Cardiac fibroblast (primary cell): ENCODE measurements at places on chromosomes 11 and 22.
A peak's percentile ranks its signal among the peaks of the same experiment; 100 is the strongest.

- DNase-seq: peak; percentile 40
These were observed 13.8 kb upstream of the TEF start for GRCh38 chr22:41367680-41368542.

DNA sequence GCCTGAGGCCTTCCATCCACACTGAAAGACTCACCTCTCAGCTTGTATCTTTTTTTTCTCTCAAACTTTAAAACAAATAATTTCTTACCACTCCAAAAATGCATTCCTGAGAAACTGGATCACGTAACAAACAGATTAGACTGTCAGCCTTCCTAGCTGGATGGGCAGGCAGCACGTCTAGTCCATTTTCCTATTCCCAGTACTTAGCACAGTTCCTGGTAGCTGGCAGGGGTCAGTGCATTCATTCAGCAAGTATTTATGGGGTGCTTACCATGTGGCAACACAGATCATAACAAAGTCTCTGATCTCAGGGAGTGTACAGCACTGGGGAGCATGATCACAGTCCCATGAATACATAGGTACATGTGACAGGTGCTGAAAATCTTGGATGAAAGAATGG is 89.6 kb downstream of the UBASH3B start:
- DNase-seq: no peak

GRCh38 chr11:60771879-60772525 is 13.1 kb upstream of the MS4A10 start:
- DNase-seq: no peak

- DNase-seq: no peak
These were observed 49.0 kb downstream of the GRAMD4 start for GRCh38 chr22:46669201-46669600.

DNA sequence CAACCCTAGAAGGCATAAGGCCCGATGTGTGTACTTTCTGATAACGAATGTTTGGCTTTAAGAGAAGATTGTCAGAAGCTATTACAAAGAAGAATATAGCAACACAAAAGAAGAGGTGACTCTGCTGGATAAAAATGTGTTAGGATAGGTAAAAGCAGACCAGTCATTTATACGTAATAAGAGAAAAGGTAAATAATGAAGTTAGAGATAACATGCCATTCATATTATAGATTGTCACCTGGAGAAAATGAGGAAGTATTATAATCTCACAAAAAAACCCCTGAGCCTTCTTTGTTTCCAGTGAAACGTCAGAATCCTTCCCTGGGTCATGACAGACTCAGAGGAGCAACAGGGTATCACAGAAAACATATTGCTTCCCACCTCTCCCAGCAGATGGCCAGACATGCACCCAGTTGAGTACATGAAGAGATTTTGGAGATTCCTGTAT is 36.1 kb downstream of the PPFIA1 start:
- DNase-seq: no peak

DNA sequence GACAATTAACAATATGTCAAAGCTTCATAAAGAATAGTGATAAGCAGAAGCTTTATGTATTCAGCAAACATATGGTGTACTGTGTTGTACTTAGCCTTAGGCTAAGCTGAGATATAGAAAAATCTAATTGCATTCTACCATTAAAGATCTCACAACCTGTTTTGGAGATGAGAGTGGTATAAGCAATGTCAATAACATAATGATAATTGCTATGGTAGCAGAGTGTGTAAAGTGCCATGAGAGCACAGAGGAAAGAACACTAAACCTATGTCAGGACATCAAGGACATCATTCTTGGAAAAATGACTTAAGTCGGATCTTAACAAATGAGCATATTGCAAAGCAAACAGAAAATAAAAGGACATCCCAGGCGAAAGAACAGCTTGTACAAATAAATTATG is 28.6 kb upstream of the ANGPTL5 start:
- no peak for DNase-seq

DNA sequence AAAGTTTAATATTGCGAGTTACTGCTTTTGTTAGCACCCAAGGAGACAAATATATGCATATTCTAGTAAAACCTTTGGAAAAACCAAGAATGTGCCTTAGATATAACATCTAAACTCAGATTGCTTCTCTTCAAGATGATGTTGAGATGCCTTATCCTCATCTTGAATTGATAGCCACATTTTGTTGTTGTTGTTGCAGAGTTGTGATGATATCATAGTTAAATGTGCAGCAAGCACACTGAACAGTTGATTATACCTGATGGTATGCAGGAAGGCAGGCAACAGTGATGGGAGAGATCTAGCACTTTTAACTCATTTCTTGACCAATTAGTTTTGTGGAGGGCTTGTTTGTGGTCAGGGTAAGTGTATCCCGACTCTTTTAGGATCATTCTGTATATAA is 48.0 kb downstream of the KDM2A start:
- DNase-seq: no peak

GRCh38 chr22:42353883-42354727 is 78.1 kb downstream of the NFAM1 start:
- no peak for DNase-seq

DNA sequence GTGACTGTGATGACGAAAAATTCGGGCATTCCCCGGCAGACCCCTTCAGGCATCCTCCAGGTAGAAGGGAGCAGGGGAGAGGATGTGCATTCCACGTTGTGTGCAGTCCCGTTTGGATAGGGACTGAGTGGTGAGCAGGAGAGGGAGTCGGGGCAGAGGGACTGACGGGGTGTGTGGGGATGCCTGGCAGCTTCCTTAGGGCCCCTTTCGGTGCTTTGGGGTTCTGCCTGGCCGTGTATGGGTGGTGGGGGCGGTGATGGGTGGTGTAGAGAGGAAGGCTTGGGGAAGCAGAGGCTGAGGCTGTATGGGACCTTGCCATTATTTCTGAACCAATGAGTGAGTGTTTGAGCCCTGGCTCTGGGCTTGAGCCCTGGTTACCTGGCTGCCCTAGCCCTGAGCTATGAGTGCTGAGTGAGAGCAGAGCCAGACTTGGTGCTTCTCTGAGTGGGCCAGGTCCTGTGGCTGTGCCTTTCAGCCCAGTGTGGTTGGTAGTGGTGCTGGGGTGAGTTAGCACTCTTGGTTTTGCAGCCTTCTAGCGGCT is 914 bp downstream of the INPPL1 start:
- no peak for DNase-seq

- DNase-seq: no peak
These were observed 1479.2 kb downstream of the TBC1D22A start for GRCh38 chr22:48241658-48242057.
